ENCODE measurements at places on chromosomes 2 and 18.
A peak's percentile ranks its signal among the peaks of the same experiment; 100 is the strongest.

GRCh38 chr2:133557614-133558013 is 10.6 kb downstream of the NCKAP5 start:
- no peak for DNase-seq

DNA sequence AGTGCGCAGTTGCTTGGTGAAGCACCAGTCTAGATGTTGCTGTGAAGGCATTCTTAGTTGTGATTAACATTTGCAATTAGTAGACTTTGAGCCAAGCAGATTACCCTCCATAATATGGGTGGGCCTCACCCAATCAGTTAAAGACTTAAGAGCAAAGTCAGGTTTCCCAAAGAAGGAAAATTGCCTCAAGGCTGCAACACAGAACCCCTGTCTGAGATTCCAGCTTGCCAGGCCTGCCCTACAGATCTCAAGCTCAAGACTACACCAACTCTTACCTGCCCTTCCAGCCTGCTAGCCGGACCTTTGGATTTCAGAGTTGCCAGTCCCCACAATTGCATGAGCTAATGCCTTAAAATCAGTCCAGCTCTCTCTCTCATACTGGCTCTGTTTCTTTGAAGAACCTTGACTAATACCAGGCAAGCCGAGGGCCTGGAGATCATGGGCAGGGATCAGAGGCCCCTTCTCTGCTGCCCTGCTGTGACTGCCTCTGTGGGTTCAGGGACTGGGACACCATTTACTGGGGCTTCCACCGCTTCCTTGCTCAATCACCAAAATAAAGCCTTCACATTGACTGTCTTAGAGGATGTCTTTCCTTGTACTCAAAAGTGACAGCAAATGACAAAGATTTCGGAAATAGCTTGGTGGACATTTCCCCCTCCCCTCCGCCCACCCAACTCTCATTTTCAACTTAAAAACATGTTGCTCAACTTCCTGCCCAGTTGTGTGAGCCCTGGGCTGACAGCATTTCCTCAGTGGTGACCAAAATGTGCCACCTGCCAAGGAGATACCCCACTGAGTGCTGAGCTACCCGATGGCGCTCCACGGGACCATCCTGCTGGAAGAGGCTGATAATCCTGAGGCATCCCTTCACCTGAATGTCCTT is 86.7 kb downstream of the GALNT14 start:
- no peak for DNase-seq

- DNase-seq, result no peak
Observed at GRCh38 chr2:15812187-15812780, 128.1 kb upstream of the MYCN start.

DNA sequence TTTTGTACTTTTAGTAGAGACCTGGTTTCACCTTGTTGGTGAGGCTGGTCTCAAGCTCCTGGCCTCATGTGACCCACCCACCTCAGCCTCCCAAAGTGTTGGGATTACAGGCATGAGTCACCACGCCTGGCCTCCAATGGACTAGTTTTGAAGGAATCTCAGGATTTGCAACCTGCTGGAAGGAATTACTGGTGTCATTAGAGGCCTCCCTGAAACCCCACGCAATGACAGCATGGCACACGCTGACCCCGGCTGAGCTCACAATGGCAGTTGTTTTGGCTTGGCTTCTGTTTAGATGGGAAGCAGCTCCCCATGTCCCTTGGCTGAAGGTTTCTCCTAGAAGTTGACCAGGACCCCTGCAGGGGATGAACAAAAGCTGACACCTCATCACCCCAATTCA is 23.1 kb upstream of the COPS8 start:
- no peak for DNase-seq

DNA sequence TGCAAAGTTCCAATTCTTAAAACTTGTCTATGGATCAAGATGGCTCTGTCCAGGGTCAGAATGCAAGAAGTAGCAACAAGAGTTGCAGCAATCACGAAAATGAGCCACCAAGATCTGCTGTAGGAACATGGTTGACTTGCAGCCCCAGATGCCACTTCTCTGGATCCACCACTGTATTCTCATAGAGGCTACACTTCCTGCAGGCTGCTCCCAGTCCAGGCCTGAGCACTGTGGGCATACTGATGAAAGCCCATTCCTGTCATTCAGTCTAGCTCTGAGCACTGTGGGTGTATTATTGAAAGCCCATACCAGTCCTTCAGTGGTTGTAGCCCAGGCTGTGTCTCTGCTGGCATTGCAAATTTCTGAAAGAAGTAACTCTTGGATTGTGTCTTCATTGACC is 213.9 kb upstream of the AGAP1 start:
- DNase-seq, result no peak

GRCh38 chr18:31219395-31219794 is 56.7 kb upstream of the DSC1 start:
- no peak for DNase-seq

GRCh38 chr2:173126819-173127218 is 51.2 kb downstream of the MAP3K20 start:
- DNase-seq, result no peak

GRCh38 chr2:186610785-186611184 is 20.9 kb downstream of the ITGAV start:
- no peak for DNase-seq

DNA sequence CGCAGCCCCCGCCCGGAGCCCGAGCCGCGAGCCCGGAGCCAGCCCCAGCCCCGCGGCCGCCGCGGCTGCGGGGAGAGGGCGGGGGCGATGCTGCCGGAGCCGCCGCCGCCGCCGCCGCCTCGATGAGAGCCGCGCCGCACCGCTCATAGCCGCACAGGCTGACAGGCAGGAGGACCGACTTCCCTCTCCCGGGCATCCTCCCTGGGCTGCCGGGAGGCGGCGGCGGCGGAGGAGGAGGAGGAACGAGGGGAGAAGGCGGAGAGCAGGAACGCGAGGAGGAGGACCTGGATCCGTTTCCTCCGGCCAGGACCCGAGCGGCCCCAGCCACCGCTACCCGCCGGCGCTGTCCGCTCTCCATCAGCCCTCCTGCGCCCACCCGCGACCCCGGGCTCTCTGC is 370 bp downstream of the KLHL29 start:
- DNase-seq, result peak; percentile 58

DNA sequence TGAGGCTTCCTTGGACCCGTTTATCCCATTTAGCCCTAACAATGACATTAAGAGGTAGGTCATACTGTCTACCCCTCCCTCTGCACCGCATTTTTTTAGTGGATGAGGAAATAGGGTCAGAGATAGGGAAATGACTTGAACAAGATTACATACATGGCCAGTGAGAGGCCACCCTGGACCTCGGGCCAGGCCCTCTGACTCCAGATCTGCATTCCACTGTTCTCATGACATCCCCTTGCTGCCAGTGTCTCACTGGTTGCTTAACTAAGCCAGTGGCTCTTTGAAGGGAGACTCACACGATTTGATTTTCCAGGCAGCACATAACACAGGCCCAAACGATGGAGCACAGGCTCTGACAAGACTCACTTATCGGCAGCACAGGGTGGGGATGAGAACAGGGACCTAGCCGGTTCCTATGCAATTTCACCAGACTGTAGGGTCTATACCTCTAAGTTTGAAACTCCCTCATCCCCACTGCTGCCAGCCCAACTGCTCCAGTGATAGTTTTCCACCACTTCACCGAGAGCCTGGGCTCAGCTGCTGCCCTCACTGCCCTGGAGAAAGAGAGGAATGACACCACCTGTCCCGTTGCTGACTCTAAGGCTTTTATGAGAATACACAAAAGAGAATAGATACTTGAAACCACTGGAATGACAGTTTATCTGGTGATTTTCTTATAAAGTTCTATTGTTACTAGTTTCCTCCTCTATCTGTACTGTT is 82.5 kb downstream of the TMEM247 start:
- DNase-seq, result no peak

DNA sequence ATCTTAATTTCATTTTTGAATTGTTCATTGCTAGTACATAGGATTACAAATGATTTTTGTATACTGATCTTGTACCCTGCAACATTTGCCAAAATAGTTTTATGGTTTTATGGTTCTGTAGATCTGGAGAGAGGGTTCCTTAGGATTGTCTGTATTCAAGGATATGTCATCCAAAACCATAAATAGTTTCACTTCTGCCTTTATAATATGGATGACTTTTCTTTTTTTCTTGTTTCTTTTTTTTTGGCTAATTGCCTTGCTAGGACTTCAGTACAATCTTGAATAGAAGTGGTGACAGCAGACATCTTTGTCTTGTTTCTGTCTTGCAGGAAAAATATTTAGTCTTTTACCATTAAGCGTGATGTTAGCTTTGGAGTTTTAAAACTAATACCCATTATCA is 383.9 kb upstream of the HS6ST1 start:
- DNase-seq, result no peak

DNA sequence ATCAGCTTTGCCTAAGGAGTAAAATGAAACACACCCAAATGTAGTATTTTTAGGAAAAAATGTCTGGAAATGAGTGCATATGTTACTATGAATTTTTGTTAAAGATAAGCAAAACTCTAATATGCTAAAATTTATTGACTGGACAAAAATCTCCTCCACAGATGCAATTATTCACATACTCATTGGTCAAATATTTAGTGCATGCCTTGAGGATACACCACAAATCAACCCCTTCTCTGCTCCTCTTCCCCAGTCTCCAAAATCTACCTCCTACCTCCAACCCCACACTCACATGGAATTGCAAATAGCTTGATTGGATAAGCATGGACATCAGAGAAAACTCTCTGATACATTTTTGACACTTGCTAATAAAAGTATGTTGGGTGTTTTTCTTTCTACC is 95.6 kb upstream of the CDC42EP3 start:
- DNase-seq, result no peak

DNA sequence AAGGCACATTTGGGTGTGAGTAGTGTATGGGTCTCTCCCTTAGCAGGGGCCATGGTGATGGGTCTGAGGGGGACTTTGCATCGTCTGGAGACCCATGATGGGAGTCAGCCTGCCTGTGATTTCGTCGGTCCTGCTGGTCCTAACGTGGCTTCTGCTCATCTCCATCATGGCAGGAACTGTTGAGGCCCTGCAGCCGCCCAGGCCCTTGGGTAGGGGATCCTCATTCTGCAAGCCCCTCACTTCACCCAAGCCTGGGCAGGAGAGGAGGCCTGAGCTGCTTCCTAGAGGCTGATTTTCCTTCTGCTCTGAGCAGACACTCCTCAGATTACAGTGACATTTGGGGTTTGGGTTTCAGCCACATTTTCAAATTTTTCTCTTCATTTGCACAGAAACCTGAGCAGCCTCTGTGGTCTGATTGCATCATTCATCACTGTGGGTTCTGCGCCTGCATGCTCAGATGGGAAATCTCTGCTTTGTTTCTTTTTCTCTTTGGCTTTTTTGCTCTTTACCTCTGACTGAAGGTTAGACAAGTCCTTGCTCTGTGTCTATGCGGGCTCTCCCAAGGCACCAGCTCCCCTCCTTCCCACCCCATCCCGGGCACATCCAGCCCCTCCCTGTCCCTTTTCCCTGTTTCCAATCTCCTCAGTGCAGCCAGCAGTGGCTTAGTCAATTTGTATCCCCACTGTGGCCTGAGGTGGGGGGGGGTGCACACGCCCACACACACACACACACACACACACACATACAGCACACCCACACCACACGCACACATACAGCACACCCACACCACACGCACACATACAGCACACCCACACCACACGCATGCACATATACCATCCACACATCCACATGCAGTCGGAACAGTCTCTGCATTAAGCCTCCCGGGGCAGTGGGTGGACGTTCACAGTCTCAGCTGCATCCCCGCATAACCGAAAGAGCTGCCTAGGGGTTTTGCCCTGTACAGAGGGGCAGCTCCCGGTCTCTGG is 305.4 kb upstream of the HS6ST1 start:
- DNase-seq, result no peak
